ENCODE measurements at places on chromosomes 11 and 22. TPM values are rescaled to one million over a fixed set of nuclear protein-coding genes. Genes with fewer than 3 reads are reported as not detected.

- DNase-seq = no peak
Observed at GRCh38 chr11:120795185-120795584, 228.7 kb upstream of the TBCEL start.

DNA sequence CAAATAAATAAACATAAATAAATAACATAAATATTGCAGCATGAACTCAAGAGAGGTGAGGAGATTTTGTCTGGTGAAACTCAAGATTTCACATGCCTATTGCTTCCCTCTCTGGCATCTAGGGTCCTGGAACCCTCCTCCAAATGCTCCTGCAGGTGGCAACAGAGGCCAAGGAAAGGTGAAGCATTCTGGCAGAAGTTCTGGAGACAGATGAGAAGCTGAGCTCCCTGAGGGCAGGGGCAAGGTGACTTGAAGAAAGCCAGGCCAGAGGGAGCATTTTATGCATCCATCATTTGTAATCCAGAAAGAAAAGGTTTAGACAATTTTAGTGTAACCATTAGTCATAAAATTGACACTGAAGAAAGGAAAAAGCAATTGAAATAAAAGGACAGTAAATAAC lies 64.9 kb downstream of the ENDOD1 start:
- DNase-seq = peak; percentile 40

DNA sequence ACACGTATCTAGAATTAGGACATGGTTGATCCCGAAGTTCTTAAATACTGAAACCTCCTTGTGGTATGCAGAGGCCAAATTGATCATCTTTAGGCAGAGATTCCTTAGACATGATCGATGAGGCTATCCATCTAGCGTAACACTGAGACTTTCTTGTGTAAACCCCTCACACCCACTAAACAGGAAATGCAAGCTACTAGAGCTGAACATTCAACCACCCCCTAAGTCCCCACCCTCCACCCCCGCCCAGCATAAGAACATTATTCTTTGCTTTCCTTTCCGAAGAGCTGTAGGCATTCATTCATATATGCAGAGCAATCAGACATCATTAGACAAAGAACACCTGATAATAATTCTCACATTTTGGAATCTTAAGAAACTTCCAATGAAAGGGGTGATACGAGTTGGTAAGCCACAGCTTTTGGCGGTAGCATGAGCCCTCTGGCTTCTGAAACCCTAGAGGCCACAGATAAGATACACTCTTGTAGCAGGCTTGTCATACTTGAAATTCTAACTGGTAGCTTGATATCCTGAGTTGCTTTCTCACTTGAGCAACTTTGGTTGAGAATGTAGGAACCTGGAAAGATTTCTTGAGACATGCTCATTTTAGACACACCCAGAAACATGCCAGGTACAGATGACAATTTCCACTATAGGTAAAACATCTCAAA lies 42.2 kb downstream of the FLI1 start:
- no peak for DNase-seq

- DNase-seq = no peak
Observed at GRCh38 chr11:63770763-63771162, 2.2 kb upstream of the ZFTA start.

GRCh38 chr11:110027627-110028371 lies 65.4 kb upstream of the ZC3H12C start:
- DNase-seq = no peak

Gene UQCC3
- 12.9 TPM for total RNA-seq

GRCh38 chr11:129592191-129592590 lies 216.5 kb downstream of the BARX2 start:
- DNase-seq = no peak

DNA sequence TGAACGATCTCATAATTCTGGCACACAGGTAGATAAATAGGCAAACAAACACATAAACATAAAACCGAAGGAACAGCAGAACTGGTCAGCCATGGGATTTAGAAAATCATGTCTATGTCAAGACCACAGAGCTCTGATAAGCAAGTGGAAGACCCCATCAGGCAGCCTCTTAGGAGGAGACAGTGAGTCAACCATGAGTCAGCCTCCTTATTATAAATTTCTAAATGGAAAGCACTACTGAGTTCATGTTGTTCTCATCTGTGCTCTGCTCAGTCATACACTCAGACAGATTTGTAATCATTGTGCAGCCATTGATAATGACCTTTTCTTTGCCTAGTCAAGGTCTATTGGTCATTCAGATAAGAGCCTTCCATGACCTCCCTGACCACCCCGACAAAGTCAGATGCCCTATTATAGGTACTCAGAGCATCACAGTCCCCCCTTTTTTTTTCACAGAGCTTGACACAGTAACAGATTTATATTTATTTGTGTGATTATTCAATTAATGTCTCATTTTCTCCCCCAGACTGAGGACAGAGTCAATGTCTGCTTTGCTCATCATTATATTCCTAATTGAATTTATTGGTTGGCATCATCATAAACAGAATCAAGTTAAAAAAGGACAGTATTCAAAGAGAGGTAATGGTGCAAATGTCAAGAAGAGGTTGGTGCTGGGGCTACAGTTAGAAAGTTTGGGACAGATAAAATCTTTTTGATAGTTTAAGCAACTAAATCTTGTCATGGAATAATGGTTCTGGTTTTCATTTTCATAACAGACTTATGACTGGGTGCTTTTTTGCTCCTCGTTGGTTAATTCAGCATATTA lies 579.7 kb upstream of the CCDC90B start:
- DNase-seq = no peak
